IMR-90 (cell line): ENCODE measurements at places on chromosomes 3 and 15.

- DNase-seq = no peak
Observed at GRCh38 chr3:143650120-143650519, 198.1 kb downstream of the SLC9A9 start.

DNA sequence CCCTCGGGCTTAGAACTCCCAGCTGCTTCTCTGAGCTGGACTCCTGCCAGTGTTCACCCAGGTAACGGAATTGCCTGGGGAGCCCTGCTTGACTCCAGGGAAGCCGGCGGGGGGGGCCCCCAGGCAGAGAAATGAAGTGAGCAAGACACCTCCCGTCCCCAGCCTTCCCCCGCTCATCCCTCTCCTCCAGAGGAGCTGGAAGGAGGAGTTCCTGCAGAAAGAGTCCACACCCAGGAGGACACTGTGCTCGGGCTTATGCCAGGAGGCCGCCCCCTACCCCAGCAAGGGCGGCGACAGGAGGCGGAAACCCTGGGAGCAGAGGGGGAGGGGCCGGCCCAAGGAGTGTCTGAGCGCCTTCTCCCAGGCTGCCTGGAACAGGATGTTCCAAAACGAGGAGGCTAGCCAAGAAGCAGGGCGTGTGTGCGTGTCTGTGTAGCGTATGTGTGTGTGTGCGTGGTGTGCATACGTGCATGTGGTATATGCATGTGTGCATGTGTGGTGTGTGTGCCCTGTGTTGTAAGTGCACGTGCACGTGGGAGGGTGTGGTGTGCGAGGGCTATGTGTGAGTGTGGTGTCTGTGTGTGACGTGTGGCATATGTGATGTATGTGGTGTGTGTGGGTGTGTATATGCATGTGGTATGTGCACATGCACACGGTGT is 511.3 kb downstream of the SHQ1 start:
- DNase-seq = peak; percentile 46

DNA sequence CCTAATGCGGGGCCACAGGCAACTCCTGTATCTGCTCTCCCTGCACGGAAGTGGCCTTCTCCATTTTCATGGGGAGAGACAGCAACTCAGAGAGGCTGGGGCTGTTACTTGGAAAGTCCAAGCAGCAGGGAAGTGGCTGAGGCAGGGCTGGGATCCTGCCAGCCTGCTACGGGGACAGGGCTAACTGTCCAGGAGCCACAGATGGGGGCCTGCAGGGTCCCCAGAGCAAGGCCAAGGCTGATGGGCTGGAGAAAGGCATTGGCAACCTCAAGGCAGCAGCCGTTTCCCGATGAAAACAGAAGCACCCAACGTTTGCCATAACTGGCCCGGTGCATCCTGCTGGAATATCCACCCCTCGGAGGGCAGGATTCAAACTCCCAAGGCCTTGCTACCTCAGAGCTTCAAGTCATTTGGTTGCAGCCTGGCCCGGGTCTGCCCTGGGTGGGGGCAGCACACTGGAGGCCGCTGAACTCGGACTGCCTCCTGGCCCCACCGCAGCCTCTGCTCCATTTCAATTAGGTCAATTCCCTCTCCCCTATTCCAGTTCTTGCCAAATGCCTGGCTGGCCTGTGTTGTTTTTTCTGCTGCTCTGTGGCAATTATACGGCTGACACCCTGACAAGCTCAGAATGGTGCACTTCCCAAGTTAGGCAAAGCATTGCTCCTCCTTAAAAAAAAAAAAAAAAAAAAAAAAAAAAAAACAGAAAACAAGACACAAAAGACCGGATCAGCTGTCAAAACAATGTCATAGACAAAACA is 143.5 kb downstream of the NUP210 start:
- no peak for DNase-seq

- DNase-seq = no peak
Observed at GRCh38 chr3:166472015-166472414, 634.8 kb upstream of the BCHE start.
